Heart right ventricle (tissue), 16 donors: ENCODE measurements at places on chromosomes 16 and 17. TPM values are rescaled to one million over a fixed set of nuclear protein-coding genes. Genes with fewer than 3 reads are reported as not detected.

The CHRNE gene
- 0.85 TPM for total RNA-seq

The GDPD1 gene
- total RNA-seq = 1.7 TPM

The XPO6 gene
- 22.1 TPM for total RNA-seq

The HS3ST3A1 gene
- 2.1 TPM for total RNA-seq

The FBXW10 gene
- not detected for total RNA-seq

The TBC1D3D gene
- not detected for total RNA-seq

The C16orf89 gene
- 15.7 TPM for total RNA-seq

The RHBDF1 gene
- 19.4 TPM for total RNA-seq

The TMED6 gene
- total RNA-seq = 0.32 TPM

The B4GALNT2 gene
- total RNA-seq = not detected

The MC1R gene
- total RNA-seq = 0.98 TPM

The NRN1L gene
- total RNA-seq = not detected

The ANKRD40CL gene
- not detected for total RNA-seq

The SSTR5 gene
- total RNA-seq = 4.7 TPM

The KRT222 gene
- not detected for total RNA-seq

The OR1A1 gene
- not detected for total RNA-seq

The POLR3K gene
- total RNA-seq = 10.3 TPM

The HES7 gene
- total RNA-seq = not detected

The COTL1 gene
- total RNA-seq = 6.7 TPM
